Astrocyte (in vitro differentiated cells and primary cell): ENCODE measurements at places on chromosomes 2 and 18.
A peak's percentile ranks its signal among the peaks of the same experiment; 100 is the strongest.

DNA sequence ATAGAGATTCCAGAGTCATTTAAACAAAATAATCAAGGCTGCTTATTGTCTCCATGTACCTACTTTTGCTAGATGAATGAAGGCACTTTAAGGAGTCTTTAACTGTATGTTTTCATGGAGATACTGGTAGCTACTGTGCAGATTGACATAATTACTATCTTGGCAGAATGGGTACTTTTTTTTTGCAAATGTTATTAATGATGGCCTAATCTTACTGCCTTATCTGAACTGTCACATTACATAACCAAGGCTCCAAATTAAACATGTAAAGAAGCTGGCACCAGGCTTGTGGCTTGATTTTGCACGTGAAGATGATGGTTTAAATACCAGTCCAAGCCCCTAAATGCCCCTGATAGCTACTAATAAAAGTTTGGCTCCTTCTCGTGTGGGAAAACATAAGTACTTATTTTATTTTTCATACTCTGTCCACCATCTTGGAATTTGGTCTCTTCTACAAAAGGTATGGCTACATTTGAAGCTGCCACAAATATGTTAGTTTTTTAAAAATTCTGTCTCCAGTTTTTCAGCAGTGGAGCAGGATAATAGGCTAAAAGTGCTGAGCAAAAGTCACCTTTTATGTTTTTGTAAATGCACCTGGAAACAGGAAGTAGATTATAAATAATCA is 4.1 kb downstream of the TRIB2 start:
- DNase-seq = no peak

DNA sequence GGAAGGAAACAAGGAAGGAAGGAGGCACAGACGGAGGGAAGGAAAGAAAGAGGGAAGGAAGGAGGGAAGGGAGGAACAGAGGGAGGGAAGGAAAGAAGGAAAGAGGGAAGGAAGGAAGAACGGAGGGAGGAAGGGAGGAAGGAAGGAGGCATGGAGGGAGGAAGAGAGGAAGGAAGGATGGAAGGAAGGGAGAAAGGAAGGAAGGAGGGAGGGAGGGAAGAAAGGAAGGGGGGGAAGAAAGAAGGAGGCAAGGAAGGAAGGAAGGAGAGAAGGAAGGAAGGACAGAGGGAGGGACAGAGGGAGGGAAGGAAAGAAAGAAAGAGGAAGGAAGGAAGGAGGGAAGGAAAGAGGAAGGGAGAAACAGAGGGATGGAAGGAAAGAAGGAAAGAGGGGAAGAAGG is 7.6 kb upstream of the ACOXL start:
- DNase-seq = no peak

DNA sequence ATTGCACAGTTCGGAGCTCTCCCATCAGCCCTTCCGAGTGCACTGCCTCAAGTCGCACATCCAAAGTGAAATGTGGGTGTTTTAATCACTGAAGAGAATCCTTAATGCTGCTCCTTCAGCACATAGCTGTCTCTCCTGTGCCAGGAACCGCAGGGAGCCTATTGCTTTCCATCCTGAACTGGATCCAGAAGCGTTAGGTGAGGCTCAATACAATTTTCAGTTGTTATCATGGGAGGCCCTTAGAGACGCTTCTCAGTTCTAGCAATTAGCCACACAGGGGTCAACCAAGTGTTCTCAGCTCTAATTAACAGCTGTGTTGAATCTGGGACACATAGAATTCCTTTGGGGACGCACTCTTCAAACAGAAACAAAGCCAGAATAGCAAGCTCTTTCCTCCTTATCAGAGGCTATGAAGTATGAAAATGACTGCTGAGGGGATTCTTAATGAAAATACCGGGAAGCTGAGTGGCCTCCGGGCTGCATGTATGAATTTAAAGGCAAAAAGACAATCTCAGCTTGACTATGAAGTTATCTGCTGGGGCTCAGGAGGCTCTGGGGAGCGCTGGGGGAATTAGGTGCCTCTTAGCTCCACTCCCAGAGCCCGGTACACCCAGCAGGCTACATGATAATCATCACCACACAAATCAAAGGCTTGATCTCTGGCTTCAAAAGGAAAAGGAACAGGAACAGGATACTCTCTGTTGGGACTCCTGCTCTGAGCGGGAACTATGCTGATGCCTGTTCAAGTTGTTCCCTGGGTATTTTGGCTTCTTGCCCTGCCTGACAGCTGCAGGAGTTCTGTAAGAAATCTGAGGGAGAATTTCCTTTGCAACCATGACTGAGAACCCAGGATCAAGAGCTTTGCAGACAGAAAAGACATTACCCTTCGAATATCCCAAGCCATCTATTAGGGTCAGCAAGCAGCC is 55.4 kb upstream of the NCOA1 start:
- peak; percentile 41 for DNase-seq

DNA sequence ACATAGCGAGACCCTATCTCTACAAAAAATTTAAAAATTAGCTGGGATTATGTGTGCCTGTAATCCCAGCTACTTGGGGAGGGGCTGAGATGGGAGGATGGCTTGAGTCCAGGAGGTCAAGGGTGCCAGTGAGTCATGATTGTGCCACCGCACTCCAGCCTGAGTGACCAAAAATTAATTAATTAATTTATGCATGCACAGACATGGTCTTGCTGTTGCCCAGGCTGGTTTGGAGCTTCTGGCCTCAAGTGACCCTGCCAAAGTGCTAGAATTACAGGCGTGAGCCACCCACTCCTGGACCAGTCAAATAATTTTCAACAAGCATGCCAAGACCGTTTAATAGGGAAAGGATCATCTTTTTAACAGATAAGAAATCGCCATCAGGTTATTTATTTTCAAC is 57.7 kb upstream of the TFCP2L1 start:
- no peak for DNase-seq
